Upper lobe of right lung (tissue), 1 donor: ENCODE measurements at places on chromosomes 1 and 21.

DNA sequence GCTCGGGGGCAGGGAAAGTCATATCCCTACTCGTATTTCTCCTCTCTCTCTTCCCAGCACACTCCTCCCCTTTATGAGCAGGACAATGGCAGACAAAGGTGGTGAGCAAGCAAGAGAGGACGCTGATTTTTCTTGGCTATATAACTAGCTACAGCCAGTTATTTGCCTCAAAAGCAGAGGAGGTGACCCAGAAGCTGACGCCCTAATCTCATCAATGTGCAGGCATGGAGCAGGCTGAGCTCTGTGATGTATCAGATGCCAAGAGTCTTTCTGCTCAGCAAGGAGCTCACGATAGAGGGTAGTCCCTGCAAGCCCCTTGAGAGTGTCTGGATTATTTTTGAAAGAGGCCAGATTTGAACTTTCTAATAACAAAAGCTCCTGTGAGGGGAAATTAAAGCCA, 75.5 kb downstream of the ASTN1 start:
- DNase-seq: no peak

DNA sequence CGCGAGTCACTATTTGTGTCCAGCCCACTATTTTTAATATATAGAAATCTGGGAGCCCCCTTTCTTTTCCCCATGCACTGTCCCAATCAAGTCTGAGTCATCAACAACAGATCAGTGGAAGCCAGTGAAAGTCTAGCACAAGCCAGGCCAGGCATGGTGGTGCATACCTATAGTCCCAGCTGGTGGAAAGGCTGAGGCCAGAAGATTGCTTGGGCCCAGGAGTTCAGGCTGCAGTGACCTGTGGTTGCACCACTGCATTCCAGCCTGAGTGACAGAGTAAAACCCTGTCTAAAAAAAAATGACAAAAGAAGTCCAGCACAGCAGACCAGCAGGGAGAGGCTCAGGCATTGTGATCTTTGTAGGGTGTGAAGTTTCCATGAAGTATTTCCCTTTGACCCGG, 9.0 kb upstream of the RPL5 start:
- DNase-seq: no peak

DNA sequence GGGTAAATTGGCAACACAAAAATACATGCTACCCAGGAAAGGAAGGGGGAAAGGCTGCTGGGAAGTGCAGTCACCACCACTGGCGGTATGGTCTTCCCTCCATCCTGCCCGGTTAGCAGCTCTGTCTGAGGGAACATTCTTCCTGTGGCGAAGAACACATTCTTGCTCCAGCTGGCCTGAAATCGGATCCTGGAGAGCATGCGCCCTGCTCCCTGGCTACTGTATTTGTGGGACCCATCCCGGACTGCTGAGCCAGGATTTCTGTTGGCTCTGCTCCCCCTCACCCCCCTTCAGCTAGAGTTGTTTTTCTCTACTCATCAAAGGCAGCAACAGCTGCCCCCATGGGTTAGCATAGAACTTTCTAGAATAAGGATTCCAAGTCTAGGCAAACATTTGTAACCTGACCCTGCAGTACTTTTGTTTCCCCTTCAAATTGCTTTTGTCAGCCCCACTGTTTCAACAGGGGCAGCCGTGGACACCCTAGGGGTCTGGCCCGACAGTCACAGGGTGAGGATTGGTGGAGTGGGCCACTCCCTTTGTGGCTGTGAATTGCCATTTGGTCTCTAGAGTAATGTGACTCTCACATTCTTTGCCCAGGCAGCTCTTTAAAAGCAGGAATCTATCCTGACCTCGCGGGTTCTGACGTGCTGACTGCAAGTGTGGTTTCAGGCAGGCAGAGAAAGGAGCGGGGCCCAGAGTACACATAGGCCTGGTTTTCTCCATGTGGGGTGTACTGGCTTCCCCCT, 157.7 kb downstream of the TOMM20 start:
- peak; percentile 67 for DNase-seq

DNA sequence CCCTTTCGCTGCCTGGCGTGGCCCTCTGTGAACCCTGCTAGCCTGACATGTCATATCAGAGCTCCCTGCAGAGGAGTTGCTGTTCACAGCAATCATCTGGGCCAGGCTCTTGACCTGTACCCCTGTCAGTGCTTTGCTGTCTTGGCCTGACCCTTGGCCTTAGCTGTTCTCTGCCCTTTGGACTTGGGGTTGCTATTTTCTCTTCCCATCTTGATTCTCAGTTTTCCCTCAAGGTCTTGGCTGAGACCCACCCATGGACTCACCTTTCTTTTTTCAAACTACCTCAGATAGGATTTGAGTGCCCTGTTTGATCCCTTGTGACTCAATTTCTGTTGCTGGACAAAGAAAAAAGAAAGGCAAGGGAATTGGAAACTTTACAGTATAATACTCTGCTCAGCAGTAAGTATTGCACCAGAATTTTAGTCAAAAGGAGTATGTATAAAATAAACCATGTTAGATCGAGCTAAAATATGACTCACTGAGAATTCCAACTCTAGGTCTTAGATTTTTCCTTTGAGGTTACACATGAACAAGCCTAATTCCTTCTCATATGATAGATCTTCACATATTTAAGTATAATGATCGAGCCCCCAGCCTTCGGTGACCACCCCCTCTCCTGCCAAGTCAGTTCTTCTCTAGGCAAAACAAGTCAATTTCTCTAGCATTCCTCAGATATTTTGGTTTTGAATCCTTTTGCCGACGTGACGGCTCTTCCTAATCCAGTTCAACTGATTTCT, 110.5 kb downstream of the NGF start:
- DNase-seq: no peak

DNA sequence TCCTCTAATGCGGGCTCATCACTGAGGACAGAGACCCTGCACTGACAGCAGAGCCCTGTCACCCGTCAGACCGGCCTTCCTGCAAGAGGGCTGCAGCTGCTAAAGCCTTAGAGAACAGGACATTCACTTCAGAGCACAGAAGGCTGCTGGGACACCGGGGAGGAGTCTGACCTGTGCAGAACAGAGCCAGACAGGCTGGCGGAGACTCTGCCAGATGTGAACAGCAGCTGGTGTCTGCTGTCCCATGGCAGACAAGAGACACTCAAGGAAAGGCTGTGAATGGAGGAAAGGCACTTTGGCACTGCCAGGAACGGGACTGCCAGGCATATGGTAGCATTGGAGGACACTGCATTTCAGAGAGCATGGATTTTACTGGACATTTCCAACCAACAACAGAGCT, 21.4 kb downstream of the MRAP start:
- DNase-seq: no peak
